CD4-positive, alpha-beta T cell treated with Interleukin-17A for 1 hour (primary cell): ENCODE measurements at places on chromosomes 5 and 9.

DNA sequence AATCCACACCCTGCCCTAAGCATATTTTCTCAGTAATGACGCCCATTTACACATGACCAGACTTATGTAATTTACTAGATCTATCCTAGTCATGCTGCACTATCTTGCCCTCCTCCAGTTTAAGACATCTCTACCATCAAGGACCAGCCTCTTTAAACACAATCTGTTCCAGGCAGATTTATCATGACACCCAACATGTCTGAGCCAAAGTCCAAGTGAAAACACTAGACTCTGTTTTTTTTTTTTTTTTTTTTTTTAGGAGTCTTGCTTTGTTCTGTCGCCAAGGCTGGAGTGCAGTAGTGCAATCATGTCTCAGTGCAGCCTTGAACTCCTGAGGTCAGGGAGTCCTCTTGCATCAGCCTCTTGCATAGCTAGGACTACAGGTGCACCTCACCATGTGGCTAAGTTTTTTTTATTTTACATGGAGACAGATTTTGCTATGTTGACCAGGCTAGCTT lies 354.6 kb downstream of the ARRDC3 start:
- no peak for DNase-seq

DNA sequence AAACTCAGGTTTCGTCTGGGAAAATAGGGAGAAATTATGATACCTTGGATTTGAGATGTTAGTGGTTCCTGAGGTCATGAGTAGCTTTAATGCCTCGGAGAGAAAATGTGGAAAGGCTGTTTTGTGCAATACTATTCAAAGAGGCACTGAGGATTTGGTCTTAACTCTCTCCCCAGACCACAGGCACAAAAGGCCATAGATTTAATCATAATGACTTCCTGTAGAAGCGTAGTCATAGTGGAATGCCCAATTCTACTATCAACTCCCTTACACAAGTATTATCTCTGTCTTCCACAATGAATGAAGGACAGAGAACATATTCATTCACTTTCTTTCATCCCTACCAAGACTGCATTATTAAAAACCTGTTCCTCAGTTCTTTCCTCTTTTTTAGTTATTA lies 153.0 kb upstream of the FTMT start:
- no peak for DNase-seq

DNA sequence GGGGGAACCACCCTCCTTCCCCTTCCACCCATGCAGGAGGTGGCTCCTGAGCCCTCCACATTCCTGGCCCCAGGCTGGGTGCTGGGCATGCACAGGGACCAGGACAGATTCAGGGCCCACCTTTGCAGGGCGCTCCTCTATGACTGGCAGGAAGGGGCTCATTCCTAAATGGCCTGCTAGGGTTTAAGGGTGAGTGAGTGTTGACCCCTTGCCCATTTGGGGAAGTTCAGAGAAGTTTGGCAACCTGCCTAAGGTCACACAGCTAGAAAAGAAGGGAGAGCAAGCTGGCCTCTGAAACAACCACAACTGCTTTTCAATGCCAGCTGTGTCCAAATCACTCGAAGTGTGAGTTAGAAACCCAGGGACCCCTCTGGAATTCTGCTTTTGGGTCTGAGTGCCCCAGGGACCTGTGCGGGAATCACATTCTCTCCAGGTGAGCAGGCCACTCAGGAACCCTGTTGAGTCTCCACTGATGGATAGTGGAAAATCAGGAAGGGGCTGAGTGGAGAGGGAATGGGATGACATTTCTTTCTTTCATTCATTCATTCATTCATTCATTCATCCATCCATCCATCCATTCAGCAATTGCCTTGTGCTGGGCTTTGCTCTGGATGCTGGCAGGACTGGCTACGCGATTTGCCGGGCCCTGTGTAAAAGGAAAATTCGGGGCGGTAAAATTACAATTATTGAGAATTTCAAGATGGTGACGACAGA lies 191.9 kb downstream of the C9orf50 start:
- no peak for DNase-seq

- no peak for DNase-seq
Measured at GRCh38 chr5:146107901-146108300, 2.5 kb upstream of the PLAC8L1 start.

GRCh38 chr9:133729617-133730281 lies 8.4 kb downstream of the SARDH start:
- DNase-seq = no peak

DNA sequence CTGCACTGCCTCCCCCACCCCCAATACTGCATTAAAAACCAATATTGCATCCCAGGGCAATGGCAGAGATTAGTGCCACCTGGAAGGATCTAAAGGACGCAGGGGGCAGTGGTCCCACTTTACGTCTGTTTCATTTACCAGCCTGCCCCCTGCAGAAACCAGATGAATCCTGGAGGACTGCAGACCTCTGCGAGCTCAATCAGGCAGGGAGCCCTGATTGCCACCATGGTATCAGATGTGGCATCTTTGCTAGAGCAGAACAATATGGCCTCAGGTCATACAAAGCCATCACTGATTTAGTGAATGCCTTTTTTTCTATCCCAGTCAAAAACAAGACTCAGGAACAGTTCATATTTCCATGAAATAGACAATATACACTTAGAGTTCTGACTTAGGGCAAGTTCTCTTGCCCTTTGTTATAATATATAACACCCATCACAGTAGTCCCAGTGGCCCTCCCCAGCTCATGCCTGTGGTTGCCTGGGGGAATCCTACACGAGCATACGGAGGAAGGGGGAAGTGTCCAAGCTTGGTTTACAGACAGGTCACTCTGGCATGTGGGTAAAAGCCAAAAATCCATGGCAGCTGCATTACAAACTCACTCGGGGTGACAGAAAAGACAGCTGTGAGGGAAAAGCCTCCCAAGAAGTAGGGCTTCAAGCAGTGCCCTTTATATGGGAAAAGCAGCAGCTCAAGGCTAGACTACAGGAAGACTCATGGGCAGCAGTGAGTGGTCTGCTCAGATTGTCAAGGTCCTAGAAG lies 85.1 kb downstream of the MED27 start:
- DNase-seq = no peak

DNA sequence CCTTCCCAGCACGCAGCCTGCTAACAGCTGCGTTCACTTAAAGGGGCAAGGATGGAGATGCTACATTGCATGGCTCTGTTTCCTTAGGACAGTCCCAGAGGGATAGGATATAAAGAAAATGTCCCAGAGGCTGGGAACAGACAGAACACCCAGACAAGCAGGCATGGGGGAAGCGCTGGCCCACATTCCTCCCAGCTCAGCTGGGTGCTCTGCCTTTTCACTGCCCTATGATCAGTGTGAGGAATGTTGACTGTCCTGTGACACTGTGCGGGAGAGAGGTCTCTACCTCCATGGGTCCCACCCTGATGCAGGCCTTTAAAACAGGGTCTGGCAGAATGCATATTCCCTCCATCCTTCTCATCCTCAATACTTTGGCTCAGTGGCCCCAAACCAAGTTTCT lies 459.4 kb upstream of the DMAC1 start:
- DNase-seq = no peak

- no peak for DNase-seq
Measured at GRCh38 chr5:74334062-74334761, 306.3 kb downstream of the ENC1 start.

GRCh38 chr5:32127711-32128110 lies 46.4 kb downstream of the GOLPH3 start:
- DNase-seq = no peak
